ENCODE measurements at places on chromosomes 5 and 9. TPM values are rescaled to one million over a fixed set of nuclear protein-coding genes. Genes with fewer than 3 reads are reported as not detected.
A peak's percentile ranks its signal among the peaks of the same experiment; 100 is the strongest.

- peak; percentile 21 for DNase-seq
Measured at GRCh38 chr5:107389130-107389774, 281.5 kb downstream of the EFNA5 start.

- DNase-seq, result no peak
Measured at GRCh38 chr9:109487247-109487646, 10.9 kb downstream of the PTPN3 start.

DNA sequence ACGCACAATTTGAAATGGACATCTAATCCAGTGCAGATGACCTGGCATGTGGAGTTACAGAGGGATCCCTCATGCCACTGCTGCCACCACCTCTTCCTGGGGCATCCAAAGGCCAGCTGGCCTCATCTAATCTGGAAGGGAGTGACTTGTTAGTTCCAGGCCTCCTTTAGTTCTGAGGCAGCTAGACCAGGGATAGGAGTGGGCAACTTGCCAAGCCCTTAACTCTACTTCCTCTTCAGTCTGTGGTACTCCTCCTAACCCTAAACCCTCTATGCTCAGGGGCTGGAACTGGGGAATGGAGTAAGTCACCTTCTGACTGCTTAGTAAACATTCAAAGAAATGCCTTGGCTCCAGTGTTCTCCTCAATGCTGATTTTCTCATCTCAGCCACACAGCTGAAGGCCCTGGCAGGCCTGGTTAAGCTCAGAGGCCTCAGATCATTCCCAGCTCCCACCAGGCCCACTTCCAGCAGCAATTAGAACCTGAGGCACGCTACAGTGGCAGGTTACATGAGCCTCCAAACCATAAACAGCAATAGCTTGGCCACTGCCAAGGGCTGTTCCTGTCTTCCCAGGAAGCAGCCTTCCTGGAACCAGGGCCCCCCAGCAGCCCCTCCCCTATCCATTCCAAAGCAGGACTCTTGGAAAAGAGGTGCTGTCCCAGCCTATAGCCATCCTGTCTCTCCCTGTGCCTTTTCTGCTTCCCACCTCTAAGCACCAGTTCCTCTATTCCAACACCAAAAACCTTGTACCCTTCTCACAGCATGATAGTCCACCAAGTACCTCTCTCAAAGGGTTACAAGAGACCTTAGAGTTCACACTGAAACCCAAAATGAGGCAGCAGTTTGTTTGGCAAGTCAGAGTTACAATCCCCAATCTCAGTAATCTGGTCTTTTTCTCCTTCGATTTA lies 2.0 kb downstream of the EIF4EBP3 start:
- peak; percentile 34 for DNase-seq

GRCh38 chr9:113564498-113565237 lies 101.1 kb downstream of the RGS3 start:
- peak; percentile 98 for DNase-seq

- DNase-seq, result no peak
Measured at GRCh38 chr5:91255396-91256141, 127.5 kb downstream of the ARRDC3 start.

DNA sequence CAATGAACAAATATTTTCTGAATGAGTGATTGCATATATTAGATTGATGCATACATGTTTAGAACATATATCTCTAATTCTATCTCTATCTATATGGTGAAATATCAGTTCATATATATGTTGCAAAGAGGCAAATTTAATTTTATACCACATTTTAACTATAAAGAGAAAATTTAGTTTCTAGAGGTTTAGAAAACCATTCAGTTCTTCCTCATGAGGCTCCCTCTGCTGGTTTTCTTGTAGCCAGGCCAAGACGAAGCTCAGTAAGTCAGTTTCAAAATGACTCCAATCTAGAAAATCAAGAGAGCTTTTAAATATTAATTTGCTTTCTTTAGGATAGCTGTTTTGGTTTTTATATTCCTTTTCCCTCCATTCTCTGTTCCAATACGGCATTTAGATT lies 312.1 kb downstream of the TMEM232 start:
- no peak for DNase-seq

DNA sequence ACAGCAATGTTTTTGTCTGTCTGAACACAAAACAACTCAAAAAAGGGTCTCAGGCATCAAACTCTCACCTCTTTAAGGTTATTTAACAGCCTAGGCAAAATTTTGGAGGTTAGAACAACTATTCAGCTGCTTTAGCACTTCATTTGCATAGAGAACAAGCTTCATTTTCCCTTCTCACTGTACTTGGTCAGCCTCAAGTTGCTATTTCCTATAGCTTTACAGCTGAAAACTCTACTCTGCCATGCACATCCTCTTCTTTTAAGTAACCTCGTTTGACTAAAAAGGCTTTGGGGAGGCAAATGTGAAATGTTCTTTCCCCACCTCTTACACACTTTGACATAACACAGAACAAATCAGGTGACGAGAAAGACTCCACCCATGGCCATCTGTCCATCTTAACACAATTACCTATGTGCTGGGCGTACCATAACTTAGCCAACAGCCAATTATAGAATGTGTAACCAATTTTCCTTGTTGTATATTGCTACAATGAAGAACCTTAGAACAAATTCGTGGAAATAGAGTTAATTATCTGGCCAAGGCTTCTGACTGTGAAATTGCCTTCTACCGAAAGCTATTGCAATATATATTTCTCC lies 195.7 kb downstream of the DCP2 start:
- DNase-seq, result no peak

- DNase-seq, result peak; percentile 39
Measured at GRCh38 chr9:95580812-95581761, 64.3 kb upstream of the PTCH1 start.

GRCh38 chr5:33753704-33754103 lies 138.1 kb downstream of the ADAMTS12 start:
- no peak for DNase-seq

GRCh38 chr9:107492381-107492970 lies 2.9 kb upstream of the KLF4 start:
- DNase-seq, result peak; percentile 65

GRCh38 chr5:58012102-58012501 lies 447.8 kb downstream of the PLK2 start:
- no peak for DNase-seq

DNA sequence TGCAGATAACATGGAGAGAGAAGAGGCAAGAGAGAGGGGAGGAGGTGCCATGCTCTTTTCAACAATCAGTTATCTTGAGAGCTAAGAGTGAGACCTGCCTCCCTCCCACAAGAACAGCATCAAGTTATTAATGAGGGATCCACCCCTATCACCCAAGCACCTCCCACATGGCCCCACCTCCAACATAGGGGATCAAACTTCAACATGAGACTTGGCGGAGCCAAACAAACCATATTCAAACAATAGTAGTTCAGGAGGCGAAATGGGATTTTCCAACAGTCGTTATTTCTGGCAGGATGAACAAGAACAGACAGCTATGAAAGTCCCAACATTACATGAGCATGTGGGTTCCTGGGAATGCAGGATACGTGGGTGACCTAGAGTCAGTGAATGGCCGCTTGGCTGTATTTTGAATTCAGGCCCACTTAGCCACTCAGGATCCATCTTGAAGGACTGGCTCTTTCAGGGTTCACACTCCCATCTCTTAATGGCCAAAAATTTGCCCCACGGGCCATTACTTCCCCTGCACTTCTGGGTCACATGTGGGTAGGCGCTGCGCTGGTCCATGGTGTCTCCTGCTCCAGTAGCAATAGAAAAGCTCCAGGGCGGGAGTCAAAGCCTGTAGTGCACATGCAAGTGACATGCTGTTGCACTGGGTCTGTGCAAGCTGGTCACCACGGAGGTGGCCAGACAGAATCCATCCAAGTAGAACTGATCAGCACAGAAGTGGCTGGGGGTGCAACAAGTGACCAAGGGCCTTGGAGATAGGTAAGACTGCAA lies 7.1 kb upstream of the FAF2 start:
- no peak for DNase-seq

DNA sequence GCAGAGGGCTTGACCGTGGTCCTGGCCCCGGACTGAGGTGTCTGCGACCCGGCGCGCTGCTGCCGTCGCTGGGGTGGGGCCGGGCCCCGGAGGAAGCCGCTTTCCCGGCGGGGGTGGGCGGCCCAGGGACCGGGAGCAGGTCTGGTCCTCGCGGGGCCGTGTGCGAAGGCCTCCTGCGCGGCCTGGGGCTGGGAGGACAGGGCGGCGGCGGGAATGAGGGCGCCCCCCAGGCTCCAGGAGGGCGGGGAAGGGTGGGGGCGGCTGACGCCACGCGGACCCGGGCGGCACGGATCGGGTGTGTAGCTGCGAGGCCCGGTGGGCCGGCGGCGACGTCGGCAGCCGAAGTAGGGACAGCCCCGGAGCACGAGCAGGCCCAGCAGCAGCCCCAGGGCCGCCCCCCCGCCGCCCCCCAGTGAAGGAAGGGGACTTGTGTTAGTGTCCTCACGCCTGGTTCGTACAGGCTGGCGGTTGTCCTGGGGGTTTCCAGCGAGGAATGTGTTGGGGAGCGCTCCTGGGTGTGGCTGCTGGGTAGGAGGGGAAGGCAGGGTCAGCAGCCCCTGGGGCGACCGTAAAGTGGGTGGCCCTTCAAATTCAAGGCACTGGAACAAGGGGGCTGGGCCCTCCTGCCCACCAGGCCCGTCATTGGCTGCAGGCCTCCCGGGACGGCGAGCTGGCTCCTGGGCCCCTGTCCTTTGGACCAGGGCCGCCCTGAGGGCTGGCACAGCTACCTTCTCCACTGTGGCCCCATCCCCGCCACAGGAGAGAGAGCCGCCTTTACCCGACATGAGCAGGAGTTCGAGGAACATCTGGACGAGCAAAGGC lies 597 bp upstream of the TMEM250 start:
- DNase-seq, result peak; percentile 88

DNA sequence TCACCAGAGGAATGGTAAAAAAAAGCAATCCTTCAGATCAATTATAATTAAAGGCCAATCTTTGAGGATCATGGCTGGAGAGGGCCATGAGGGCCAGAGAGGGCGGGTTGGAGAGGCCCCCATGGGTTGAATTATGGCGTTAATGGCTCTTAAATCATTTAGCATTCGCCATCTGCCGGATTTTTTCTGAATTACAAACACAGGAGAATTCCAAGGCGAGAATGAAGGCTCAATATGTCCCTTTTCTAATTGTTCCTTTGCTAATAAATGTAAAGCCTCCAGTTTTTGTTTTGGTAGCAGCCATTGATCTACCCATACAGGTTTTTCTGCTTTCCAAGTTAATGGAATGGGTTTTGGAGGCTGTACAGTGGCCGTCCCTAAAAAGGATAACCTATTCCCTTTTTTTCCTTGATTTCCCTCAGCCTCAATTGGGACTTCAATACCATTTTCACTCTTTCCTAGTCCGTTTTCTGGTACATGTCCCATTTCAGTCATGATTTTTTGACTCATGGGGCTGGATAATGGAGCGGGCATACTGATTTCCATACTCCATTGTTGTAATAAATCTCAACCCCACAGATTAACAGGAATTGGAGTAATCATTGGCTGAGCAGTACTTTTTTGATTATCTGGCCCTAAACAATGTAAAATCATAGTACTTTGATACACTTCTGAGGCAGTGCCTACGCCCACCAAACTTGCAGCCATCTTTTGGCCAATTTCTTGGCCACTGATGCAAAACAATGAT lies 6.7 kb upstream of the TMEM141 start:
- DNase-seq, result peak; percentile 44

- no peak for DNase-seq
Measured at GRCh38 chr5:76867038-76867437, 17.2 kb downstream of the S100Z start.

- DNase-seq, result no peak
Measured at GRCh38 chr9:95429096-95429495, 87.7 kb downstream of the PTCH1 start.

The CCNO gene
- 1.4 TPM for total RNA-seq

The FOXD4L3 gene
- total RNA-seq, result under 0.01 TPM

The FOXD4 gene
- 0.29 TPM for total RNA-seq

The OSTF1 gene
- total RNA-seq, result 35.1 TPM

The C5 gene
- 5.1 TPM for total RNA-seq

The FAM221B gene
- not detected for total RNA-seq

The PCDHA7 gene
- total RNA-seq, result 0.72 TPM

The NUTM2F gene
- not detected for total RNA-seq

The RASGRF2 gene
- under 0.01 TPM for total RNA-seq

The FBLL1 gene
- 0.36 TPM for total RNA-seq

The FAM78A gene
- total RNA-seq, result 0.59 TPM
